ENCODE measurements at places on chromosomes 1 and 21.

- no peak for DNase-seq
Measured at GRCh38 chr21:41726970-41727783, 39.7 kb downstream of the RIPK4 start.

GRCh38 chr21:35775778-35776544, 284.4 kb downstream of the SETD4 start:
- no peak for DNase-seq

- DNase-seq, result no peak
Measured at GRCh38 chr1:28127617-28128257, 39.3 kb upstream of the EYA3 start.

GRCh38 chr1:223214261-223214807, 71.3 kb upstream of the TLR5 start:
- DNase-seq, result no peak

DNA sequence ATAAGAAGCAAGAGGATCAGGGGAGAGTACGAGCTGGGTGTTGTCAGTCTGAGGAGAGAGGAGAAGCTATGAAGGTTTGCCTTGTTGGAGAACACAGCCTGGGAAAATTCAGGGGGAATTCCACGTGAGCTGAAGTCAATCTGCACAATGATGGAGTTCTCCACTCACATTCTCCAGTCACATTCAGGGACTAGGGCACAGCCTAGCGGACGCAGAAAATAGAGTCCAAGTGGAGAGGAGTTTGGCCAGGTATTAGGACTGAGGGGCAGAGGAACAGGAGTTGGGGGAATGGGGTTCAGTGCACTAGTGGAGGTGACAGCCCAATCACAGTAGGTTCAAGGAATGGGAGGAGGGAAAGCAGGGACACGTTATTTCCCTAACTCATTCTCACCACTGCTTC, 124.0 kb downstream of the KCNH1 start:
- no peak for DNase-seq

- no peak for DNase-seq
Measured at GRCh38 chr1:98439471-98439870, 222.1 kb upstream of the SNX7 start.

GRCh38 chr1:216765346-216766300, 42.4 kb upstream of the ESRRG start:
- DNase-seq, result no peak

DNA sequence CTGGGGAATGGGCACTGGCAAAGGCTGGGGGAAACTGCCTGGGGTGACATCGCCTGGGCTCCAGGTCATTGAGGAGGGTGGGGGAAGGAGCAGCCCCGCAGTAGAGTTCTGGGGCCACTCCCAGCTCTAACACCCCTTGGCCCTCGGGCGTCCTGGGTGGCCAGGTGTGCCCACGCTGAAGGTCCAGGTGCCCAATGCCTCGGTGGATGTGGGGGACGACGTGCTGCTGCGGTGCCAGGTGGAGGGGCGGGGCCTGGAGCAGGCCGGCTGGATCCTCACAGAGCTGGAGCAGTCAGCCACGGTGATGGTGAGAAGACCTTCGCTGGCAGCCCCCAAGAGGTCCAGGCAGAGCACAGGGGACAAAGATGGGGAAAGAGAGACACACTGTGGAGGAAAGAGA, 7.7 kb downstream of the NTRK1 start:
- DNase-seq, result no peak

DNA sequence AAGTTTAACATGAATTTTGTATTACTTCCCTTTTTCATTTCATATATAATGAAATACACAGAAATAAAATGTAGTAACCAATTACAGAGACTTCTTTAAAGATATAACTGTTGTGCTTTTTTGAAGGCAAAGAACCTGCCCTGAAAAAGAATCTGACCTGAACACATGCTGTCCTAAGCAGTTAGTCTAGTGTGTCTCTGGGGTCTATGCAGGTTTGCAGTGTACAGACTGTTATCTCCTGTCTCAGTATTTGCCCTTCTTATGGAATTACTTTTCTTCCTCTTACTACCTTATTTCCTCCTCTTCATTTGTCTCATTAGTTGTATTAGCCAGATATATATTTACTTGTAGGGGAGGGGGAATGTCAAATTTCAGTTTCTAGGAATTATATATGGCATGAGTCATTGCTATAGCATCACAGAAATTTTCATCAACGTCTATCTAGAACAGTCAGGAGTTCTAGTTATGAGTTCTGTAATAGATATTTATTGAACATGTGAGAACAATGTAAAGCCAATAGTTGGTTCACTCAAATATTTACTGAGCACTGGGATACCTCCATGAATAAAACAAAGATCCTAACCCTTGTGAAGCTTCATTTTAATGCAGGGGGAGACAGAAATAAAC, 28.4 kb upstream of the PLEKHO1 start:
- no peak for DNase-seq

- DNase-seq, result no peak
Measured at GRCh38 chr1:39538531-39539251, 37.9 kb downstream of the PABPC4 start.

DNA sequence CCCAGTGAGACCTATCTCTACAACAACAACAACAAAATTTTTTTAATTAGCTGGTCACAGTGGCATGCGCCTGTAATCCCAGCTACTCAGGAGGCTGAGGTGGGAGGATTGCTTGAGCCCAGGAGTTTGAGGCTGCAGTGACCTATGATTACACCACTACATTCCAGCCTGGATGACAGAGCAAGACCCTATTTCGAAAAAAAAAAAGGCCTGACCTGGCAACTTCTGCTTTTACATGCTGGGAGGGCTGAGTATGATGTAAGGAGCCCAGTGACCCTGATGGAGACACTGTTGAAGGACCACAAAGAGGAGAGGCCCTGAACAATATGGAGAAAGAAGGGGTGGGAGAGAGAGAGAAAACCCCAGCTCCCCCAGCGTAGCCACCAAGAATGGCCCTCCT, 9.2 kb upstream of the VPS26C start:
- DNase-seq, result no peak

- DNase-seq, result no peak
Measured at GRCh38 chr1:58823481-58824010, 39.7 kb upstream of the JUN start.

DNA sequence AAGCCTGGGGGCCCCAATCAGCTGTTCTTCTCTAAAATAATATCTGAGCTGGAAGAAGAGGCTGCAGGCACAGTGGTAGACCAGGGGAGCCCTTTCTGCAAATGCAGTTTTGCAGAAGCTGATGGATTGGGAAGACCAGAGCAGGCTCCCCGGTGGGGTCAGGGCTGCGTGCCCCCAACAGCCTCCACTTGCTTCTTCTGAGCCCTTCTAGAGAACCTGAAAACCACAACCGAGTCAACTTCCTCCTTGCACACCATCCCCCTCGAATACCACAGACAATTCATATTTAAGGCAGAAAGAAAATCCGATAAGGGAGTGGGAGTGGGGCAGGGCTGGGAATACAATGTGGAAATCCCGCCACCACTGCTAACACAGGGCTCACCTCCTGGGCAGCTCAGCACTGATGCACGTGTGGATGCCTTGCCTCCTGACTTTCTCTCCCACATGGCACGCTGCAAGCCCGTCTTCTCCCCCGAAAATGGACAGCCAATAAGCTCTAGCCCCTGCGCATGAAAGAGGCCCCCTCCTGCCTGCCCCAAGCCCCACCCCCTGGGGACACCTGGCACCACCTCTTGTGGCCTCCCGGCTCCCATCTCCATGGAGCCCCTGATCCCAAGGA, 25.4 kb upstream of the ALDH4A1 start:
- DNase-seq, result no peak

DNA sequence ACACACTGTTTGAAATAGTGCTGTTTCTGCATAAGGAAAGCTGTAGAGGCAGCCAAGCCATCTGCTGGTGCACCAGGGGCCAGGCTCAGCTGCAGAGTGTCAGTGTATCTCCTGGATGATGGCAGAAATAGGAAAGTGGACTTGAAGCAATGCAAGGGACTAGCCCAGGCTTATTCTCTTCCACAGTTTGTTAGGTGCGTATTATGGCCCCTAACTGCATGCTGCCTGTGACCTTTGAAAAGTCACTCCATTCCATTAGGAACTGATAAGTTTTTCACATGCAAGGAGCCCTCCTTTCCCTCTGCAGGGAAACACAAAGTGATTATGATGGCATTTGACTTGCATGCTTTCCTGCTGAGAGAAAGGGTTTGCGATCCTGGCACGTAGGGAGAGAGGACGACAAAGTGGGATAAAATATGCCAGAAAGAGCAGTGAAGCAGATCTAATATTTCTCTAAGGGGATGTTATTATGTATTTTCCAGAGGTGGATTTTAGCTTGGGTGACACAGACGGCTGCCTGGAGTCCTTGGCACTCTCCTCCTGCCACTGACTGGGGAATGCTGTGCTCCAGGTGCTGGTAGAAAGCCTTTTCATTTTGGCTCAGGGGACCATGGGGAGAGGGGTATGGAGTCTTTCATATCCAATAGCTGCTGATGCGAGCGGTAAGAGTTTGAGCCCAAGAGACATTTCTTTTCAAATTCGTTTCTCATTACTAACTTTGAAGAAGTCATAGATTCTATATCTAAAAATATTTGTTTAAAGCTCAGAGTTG, 402.1 kb upstream of the B3GALT2 start:
- DNase-seq, result no peak

DNA sequence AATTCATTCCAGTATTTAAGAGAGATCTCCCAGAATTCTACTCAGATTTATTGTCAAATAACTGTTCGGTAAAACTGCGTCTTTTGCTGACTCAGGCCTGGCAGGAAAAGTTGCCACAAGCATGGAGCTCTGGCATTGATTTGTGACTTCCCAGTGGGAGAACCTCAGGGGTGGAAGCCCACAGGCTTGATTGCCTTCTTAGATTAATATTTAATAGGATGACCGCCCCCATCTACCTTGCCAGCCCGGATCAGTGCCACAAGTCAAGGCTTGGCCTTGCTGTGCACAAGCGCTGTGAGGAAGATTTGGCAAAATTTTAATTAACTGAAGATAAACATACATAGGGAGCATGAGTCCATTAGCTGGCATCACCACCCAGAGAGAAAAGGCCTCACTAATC, 93.5 kb downstream of the LRIG2 start:
- DNase-seq, result no peak

DNA sequence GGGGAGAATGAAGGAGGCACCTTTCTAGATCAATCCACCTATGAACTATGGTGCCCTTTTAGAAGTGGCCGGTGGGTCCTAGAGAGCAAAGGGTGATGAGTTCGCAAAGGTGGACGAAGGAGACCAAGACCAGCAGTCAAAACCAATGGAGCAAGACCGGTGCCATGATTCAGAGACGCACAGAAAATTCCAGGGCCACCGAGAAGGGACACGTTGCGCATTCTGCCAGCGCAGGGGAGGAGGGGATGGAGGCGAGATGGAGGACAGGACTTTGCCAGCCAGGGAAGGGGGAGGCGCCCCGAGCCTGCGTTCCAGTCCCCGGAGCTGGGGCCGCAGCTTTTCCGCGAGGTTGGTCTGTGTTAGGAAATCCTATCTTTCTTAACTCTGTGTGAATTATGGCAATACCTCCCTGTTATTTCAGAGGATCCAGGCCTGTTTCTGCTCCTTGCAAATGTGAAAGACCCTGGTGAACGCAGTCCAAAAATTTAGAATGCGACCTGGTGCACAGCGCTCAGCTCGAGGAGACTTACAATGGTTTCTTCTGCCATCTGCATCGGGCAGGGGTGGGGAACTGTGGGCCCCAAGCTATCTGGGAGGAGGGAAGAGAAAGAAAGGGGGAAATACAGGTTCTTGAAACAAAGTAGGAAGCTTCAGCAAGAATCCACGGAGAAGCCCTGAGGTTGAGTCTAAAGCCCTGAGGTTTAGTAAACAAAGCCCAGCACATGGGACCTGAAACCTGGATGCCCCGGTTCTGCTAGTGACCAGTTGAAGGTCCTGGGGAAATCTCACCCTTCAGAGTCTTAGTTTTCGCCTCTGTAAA, 129.4 kb downstream of the MRPS6 start:
- DNase-seq, result no peak

- no peak for DNase-seq
Measured at GRCh38 chr1:4561205-4561604, 93.2 kb upstream of the AJAP1 start.

DNA sequence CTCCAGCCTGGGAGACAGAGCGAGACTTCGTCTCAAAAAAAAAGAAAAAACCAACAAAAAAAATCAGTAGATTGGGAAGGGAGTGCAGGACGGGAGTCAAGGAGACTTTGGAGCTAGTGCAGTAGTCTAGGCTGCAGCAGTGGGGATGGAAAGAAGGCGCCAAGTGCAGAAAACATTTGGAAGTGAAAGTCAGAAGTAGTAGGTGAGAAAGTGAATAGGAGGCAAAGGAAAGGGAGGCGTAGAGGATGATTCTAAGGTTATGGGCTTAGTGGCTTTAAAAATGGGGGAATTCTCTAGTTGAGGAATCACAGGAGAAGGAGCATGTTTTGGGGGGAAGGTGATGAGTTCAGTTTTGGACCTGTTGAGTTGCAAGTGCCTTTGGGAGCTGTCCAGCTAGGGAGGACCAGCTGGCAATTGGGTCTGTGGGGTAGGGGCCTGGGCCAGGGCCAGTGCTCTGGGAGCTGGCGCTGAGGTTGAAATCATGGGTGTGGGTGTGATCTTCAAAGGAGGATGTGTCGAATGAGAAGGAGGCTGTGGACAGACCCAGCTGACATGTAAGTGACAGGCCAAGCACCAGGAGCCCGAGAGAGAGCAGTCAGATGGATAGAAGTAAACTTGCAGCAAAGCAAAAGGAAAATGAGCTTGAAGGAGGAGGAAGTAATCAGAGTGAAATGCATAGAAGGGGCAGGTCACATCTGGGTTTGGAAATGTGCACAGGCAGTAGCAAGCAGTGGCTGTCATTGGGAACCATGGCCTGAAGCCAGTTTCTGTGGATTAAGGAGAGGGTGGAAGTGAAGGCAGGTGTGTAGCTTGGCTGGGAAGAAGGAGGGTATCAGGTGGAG, 15.8 kb downstream of the TMCC2 start:
- DNase-seq, result no peak

DNA sequence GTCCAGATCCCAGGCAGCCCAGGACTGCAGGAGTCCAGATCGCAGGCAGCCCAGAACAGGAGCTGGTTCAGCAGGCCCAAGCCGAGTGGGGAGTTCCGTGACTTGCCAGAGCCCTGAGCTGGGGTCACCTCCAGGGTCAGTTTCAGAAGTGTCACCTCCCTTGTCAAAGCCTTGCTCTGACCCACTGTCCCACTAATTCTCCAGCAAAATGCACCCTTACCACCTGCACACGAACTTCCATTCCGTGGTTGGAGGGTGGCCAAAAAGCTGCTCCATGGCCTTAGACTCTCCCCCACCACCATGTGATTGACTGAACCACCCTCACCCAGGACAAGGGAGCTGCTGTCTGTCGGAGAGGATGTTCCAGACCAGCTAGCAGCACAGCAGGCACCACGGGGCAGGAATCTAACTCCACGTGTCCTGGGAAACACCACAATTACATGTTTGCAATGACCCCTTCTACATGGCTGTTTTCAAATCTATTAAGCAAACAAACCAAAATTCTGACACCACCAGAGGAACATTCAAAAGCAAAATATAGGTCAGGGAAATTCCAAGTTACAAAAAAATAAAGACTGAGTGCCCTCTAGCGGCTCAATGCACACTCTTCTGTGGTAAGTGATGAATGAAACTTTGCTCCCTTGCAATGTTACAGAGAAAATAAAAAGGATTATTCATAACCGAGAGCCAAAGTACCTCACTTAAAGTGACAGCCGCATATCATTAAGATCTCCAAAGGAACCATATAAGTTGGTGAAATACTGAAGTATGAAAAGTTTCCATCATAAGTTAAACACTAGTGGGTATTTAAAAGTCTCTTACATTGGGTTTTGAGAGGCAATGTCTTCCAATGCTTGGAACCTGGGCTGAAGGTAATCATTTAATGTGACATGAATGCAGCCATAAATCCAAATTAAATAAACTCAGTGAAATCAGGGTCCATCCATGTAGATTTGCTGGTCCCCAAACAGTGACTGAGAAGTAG, 76.3 kb downstream of the NPHP4 start:
- no peak for DNase-seq

GRCh38 chr1:178151831-178152230, 57.9 kb downstream of the RASAL2 start:
- DNase-seq, result no peak

All from activated CD4-positive, CD25-positive, alpha-beta regulatory T cell (primary cell).